Activated CD4-positive, alpha-beta T cell treated with anti-CD3 and anti-CD28 coated beads, Interleukin-2, amount 10 ng/mL, durations not matched to agents 7 days and 5 days (primary cell): ENCODE measurements at places on chromosomes 2 and 18.

- DNase-seq = peak; percentile 36
Measured at GRCh38 chr2:170434900-170435621, 257.1 kb downstream of the MYO3B start.

DNA sequence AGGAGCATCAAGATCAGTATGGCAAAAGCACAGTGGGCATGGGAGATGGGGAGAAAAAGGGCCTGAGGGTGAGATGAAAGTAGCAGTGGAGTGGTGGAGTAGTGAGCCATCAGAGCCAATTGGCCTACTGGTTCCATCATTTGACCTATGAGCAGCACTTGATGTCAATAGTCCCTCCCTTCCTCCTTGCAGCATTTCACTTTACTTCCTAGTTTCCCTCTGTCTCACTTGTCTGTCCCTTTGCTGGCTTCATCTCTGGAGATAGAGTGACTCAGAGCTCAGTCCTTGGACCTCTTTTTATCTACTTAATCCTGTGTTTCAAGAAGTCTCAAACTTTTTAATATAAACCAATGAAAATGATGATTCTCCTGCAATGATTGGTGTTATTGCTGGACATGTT lies 32.1 kb downstream of the FBXO48 start:
- no peak for DNase-seq

- no peak for DNase-seq
Measured at GRCh38 chr2:69618362-69618761, 25.2 kb downstream of the AAK1 start.

DNA sequence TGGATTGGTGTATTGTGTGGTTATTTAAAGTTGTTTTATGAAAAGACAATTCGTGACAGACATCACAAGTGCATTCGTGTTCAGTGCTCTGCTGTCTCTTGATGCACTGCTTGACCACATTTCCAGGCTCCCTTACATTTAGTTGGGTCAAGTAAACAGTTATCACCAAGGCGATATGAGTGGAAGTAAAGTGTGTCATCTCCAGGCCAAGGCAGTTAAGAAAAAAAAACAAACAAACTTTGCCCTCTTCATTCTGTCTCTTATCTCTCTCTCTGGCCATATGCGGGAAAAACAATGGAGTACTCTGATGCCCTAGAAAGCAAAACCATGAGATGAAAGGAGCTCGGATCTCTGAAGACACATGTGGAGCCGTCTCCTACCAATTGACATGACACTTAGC lies 131.1 kb downstream of the DSEL start:
- DNase-seq = no peak

GRCh38 chr2:239991689-239992314 lies 33.3 kb downstream of the NDUFA10 start:
- DNase-seq = peak; percentile 41

GRCh38 chr2:7026742-7027141 lies 109.5 kb downstream of the RNF144A start:
- no peak for DNase-seq

- DNase-seq = peak; percentile 47
Measured at GRCh38 chr2:43191947-43192516, 34.4 kb downstream of the ZFP36L2 start.

GRCh38 chr2:64842030-64842429 lies 147.2 kb upstream of the SLC1A4 start:
- no peak for DNase-seq

DNA sequence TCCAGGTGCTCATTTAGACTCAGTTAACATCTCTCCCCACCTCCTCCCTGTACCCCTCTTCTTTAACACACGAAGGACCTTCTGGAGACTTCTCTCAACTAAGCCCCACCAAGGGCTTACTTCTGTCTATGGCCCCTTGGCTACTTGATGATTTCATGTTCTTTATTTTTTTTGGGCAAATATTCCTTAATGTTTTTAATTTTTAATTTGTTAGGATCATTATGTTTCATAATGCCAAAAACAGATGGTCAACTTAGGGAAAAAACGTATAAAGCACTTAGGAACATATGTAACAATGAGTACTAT lies 25.9 kb downstream of the IL37 start:
- DNase-seq = no peak

DNA sequence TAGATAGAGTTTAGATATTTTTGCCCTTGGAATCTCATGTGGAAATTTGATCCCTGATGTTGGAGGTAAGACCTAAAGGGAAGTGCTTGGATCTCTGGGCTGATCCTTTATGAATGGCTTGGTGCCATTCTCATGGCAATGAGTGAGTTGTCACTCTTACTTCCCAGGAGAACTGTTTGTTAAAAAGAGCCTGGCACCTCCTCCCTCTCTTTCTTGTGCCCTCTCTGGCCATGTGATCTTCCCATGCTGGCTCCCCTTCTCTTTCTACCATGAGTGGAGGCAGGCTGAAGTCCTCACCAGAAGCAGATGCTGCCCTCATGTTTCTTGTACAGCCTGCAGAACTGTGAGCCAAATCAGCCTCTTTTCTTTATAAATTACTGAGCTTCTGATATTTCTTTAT lies 276.9 kb downstream of the ZNF804A start:
- no peak for DNase-seq
